RCC 7860 (cell line): ENCODE measurements at places on chromosomes 1 and 21.
A peak's percentile ranks its signal among the peaks of the same experiment; 100 is the strongest.

DNA sequence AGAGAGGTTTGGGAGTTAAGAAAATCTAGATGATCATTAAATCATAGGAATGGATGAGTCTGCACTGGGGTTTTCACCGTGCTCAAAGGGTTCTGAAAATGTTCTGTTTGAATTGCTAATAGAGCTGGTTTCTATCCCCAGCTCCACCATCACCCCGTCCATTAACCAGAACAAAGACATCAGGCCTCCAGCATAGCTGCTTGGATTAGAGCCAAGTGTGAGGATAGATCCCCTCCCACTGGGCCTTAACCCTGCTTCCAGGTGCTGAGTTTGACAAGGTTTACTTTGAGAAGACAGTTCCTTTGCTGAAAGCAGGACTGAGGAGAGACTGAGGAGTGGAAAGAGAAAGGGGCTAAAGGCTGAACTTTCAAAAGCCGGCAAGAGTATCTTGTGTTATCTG, 48.3 kb downstream of the MPZL1 start:
- no peak for DNase-seq

DNA sequence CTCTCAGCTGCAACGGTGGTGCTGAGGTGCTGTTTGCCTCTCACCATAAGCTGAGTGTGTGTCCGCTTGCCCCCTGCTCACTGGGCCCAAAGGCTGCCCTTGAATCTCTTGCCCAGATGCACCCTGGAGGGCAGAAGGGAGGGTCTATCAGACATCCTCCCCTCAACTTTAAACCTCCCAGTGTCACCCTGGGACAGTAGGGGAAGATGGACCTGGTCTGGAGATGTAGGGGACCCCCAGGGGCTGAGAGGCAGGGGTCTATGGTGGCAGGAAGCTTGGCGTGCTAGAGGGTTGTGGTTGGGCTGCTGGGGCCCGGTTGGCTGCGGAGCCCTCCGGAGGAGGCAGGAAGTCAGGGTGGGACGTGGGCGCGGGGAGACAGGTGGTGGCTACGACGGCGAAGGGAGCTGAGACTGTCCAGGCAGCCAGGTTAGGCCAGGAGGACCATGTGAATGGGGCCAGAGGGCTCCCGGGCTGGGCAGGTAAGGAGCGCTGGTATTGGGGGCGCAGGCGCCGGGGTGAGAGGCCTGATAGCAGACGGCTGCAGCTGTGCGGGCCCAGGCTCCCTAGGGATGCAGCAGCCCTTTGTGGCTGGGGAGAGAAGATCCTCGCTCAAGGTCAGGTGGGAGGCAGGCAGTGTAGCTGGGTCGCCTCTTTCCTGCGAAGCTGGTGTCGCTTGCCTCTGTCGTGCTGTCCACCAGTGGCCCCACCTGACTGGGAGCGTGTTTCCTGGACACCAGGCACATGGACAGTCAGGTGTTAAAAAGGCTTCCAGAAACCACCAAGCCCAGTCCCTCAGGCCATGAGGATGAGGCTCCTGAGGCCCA, at the start of gene LCK:
Gene LCK, plus strand, starts transcription at position 373 of the 824 bp plus-strand sequence. CDS start 23,065 bp downstream, outside the sequence.
- no peak for DNase-seq

DNA sequence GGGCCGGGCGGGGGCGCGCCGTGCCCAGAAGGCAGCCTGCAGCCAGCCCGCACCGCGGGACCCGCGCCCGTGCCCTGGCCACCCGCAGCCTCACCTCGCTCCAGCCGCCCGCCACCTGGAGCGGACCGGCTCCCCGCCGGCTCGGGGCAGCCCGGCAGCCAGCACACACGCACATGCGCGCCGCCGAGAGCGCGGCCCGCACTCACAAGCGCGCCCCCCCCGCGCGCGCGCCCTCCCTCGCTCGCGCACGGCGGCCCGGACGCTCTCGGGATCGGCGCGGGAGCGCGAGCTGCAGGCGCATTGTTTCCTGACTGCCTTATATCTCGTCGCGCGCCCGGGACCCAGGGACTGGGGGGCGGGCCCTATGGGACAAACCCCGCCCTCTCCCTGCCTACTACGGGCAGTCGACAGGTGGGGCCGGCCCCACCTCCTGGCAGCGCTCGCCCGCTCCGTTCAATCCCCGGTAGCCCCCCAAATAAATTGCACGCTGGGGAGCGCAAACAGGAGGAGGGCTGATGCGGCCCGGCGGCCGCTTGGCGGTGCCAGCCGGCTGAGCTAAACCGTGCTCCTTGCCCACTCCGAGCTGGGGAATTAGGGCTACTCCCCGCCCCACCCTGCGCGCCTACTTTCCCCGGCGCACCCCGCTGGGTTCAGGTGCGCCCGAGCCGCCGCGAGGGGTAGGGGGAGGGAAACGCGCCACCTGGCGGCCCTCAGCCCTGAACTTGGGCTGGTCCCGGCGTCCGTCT, at the start of gene MYCL:
Gene MYCL, minus strand, starts transcription at position 204 of the 746 bp plus-strand sequence. CDS start 483 bp downstream, outside the sequence.
- DNase-seq, result peak; percentile 54

- DNase-seq, result no peak
These were observed 1399.9 kb downstream of the PLA2G4A start for GRCh38 chr1:188228623-188229022.

DNA sequence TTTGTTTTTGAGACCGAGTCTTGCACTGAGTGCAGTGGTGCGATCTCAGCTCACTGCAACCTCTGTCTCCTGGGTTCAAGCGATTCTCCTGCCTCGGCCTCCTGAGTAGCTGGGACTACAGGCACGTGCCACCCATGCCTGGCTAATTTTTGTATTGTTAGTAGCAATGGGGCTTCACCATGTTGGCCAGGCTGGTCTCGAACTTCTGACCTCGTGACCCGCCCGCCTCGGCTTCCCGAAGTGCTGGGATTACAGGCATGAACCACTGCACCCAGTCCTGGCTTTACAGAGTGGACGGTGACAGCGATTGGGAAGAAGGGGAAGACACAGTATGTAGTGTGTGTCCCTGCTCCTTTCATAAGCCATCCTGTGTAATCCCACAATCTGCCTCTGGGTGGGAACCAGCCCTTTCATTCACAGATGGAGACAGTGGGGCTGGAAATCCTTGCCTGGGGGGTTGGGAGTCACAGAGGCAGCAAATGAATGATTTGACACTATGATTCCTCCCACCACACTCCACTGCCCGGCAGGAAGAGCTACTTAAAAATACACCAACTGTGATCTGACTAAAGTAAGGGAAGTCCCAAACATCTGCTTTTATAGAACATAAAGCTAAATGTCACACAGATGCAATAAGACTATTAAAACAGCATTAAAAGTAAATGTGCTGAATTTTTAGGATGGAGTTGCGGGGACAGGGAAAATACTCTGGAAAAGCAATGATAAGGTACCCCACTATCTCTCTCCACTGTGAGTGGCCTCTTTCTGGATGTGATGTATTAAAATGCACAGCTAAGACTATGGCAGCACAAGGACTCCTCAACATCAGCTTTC, 4.5 kb downstream of the PARP1 start:
- DNase-seq, result peak; percentile 11

- DNase-seq, result peak; percentile 48
These were observed 44.0 kb downstream of the TBX15 start for GRCh38 chr1:118944133-118944532.

GRCh38 chr1:18241891-18242290, 134.3 kb downstream of the IGSF21 start:
- no peak for DNase-seq

GRCh38 chr1:34267326-34267725, 90.6 kb downstream of the C1orf94 start:
- DNase-seq, result no peak

GRCh38 chr1:23791516-23792047, 637 bp downstream of the LYPLA2 start:
- no peak for DNase-seq

DNA sequence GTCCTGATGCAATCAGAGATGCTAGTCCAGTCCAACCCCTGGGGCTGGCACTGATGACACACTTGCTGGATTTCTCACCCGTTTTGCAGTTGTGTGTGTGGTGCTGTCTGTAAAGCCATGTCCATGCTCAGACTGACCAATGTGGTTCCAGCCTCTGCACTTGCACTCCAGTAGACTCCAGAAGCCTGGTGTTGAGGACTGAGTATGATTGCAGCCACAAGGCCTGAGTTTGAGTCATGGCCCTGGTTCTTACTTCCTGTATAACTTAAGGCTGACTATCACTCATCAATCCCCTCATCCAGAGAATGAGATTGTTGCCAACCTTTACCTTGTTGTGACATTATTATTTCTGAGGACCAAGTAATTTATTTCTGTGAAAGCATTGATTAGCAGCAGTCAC, 34.8 kb upstream of the IKBKE start:
- peak; percentile 37 for DNase-seq
